Left ventricle myocardium superior (tissue), 1 donor: ENCODE measurements at places on chromosomes 7 and 10.

DNA sequence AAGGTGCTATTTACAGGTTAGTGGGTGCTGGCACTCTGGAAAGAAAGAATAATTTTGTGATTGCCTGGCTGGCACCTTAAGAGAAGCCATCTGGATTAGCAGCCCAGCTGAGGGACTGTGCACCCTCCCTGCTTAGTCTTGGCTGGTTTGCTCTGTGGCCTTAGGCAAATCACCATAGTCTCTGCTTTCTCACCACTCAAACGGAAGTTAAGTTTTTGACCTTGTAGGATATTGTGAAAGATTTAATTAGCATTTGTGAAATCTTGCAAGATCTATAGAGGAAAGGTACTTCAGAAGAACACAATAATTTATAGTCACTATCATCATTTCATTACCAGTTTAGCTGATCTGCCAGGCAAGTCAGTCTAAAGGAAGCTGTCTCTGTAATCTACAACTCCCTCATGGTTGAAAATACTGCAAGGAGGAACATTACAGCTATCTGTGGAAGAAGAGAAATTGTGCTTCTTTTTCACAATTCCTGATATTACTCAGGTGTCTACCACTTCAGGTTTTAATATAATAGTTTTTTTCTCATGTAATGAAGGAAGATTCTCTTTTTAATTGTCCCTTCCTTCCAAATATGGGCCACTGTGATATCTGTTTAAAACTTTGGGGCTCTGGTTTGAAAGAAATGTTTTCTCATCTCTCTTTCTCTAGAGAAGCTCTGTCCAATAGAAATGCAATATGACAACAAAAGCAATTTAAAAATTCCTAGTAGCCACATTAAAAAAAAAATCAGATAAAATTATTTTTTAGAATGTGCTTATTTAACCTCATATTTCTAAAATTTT lies 219.6 kb downstream of the PTEN start:
- no peak for DNase-seq

DNA sequence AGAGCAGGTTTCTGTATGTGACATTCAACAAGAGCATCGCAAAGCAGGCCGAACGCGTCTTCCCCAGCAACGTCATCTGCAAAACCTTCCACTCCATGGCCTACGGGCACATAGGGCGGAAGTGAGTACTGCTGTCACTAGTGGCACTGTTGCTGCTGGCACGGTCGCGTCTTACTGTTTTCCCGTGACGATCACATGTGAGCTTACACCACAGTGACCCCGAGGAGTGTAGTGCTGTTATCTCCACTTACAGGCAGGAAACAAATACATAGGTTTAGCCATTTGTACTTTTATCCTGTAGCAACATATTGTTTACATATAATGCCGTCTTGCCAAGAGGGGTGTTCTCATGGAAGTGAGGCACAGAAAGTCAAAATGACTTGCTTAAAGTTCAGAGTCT lies 25.4 kb downstream of the FBH1 start:
- no peak for DNase-seq

DNA sequence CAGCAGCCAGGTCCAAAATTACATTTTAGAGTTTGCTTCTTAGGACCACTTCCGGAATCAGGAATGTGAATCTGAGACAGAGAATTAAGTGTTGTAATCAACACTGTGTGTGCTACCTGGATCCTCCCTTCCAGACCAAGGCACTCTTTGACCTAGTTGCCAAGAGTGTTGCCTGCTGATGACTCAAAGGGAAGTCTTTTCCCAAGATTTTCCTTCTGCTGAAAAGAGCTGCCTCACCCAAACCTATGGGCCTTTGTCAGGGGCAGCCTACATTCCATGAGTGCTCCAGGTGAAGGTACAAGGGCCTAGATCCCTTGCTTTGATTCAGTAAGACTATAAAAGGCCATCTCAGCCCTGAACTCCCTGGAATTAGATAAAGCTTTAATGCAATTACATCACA lies 712.5 kb upstream of the ANKRD30A start:
- no peak for DNase-seq

GRCh38 chr7:14179781-14180180 lies 190.3 kb upstream of the ETV1 start:
- no peak for DNase-seq

- no peak for DNase-seq
Observed at GRCh38 chr10:48735836-48736390, 51.2 kb downstream of the WDFY4 start.

- no peak for DNase-seq
Observed at GRCh38 chr7:68245688-68246087, 1249.1 kb downstream of the TYW1 start.
